Type B pancreatic cell (in vitro differentiated cells): ENCODE measurements at places on chromosomes 3 and 15. TPM values are rescaled to one million over a fixed set of nuclear protein-coding genes. Genes with fewer than 3 reads are reported as not detected.

- no peak for DNase-seq
These were observed 51.6 kb upstream of the SMAD6 start for GRCh38 chr15:66650433-66650832.

PLA2G4E gene
- 0.12 TPM in 1 of 2 replicates, not detected in the other for total RNA-seq

AMIGO3 gene
- 0.36 TPM in 1 of 2 replicates, not detected in the other for total RNA-seq

XCR1 gene
- 3.6 and 13.9 TPM in 2 replicates for total RNA-seq

GRCh38 chr3:36784138-36784635, 19.8 kb upstream of the DCLK3 start:
- no peak for DNase-seq

GRCh38 chr3:188274249-188274915, 120.4 kb downstream of the LPP start:
- DNase-seq: no peak

DNA sequence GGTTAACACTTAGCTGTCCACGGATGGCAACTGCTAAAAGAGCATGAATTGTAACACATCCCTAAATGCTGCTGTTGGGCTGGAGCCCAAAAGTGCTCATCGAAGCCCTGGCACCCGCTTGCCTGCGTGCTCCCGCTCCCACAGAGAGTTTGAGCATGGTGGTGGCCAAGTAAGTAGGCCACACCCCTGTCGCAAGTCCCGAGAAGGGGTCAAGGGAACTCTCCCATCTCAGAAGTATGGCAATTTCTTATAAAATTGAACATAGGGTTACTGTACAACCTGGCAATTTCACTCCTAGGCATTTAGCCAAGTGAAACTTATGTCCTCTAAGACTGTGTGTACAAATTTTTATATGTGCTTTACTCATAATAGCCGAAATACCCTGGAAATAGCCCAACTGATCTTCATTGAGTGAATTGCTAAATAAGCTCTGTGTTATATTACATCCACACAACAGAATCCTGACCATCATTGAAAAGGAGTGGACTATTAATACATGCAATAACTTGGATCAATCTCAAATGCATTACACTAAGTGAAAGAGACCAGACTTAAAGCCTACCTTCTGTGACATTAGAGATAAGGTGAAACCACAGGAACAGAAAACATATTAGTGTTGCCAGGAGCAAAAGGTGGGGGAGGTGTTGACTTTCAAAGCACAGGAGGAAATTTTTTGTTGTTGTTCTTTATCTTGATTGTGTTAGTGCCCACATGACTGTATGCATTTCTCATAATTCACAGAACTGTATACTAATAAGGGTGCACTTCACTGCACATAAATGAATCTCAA, 1.5 kb upstream of the GCSAM start:
- DNase-seq: no peak

GRCh38 chr3:11565932-11566331, 77.8 kb downstream of the VGLL4 start:
- no peak for DNase-seq

THUMPD3 gene
- total RNA-seq: 56.8 and 59.2 TPM in 2 replicates

- no peak for DNase-seq
These were observed 21.0 kb downstream of the SLCO2A1 start for GRCh38 chr3:134008630-134009156.

HYAL1 gene
- 2.3 and 3.7 TPM in 2 replicates for total RNA-seq

GRCh38 chr3:30476368-30477084, 129.9 kb upstream of the TGFBR2 start:
- no peak for DNase-seq

CYP8B1 gene
- not detected in 2 replicates for total RNA-seq
